ENCODE measurements at places on chromosomes 16 and 17.

DNA sequence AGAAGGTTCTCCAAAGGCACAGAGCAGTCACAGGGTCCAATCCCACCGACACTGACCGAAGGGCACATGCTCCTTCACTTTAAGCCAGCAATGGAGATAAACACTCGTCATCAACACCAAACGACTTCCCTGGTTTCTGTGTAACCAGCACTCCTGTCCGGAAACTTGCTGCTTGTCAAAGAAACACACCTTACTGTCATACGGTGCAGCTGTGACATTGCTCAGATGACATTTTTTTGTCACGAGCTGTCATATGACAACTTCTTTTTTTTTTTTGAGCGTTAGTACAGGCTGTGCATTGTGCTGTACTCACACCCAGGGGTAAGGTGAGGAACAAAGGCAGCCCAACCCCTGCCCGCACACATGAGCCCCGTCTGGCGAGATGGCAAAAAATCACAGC, 39.2 kb downstream of the TLE7 start:
- DNase-seq: no peak

- no peak for DNase-seq
These were observed 29.4 kb downstream of the HLF start for GRCh38 chr17:55294042-55294751.

DNA sequence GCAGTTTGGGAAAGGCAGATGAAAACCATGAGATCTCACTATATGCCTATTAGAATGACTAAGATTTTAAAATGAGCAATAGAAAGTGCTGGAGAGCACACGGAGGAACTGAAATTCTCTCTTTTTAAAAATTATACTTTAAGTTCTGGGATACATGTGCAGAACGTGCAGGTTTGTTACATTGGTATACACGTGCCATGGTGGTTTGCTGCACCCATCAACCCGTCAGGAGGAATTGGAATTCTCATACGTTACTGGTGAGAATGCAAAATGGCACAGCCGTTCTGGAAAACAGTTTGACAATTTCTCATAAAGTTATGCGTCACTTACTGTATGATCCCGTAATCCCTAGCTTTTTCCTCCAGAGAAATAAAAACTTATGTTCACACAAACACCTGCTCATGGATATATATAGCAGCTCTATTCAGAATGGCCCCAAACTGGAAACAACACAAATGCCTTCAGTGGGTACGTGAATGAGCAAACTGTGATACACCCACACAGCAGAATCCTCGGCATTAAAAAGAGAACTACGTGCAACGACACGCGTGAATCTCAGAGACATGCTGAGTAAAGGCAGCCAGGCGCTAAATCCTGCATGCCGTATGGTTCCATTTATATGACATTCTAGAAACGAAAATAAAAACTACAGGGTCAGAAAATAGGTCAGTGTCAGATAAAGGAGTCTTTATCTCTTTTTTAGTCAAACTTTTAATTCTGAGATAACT, 11.8 kb downstream of the PIK3R6 start:
- DNase-seq: no peak

GRCh38 chr17:27478901-27479538, 22.8 kb downstream of the KSR1 start:
- DNase-seq: no peak

DNA sequence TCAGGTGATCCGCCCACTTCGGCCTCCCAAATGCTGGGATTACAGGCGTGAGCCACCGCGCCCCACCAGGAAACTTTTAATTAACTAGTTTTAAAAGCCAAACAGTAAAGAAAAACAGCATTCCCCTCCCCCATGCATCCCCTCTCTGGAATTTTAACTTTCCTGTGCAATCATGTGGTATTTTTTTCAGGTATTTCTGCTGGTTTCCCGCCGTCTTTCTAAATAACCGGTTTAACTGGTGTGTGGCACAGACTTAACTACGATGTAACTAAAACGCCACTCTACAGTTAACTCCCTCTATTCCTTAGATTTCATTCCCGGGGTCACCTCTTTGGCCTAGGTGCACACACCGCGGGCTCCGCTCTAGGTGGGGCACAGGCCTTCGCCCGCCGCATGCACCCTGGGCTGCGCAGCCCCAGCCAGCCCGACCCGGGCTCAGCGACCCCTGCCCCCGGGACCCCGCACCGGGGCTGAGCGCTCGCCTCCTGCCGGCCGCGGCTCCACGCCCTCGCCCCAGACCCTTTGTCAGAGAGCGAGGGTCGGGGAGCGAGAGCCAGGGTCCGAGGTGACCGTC, 15.1 kb upstream of the UTP6 start:
- no peak for DNase-seq

- DNase-seq: no peak
These were observed 450.3 kb downstream of the SHISA9 start for GRCh38 chr16:13351601-13352217.

GRCh38 chr16:31436221-31437045, 6.2 kb downstream of the ZNF843 start:
- DNase-seq: no peak

DNA sequence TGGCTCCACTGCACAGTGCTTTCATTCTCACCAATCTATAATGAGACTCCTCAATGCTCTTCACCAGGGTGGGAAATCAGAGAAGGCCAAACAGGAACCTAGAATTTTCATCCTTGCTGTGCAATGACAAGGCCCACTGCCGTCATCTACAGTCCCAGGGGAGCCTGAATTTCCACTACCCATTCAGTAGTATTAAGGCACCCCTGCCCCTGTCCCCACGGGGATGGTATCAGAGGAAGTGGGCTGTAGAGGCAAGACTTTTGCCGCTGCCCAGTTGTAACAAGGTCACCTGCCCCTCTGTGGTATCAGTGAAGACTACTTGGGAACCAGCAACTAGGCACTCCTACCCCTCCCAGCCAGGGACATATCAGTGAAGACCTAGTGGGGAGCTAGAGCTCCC, 104.5 kb downstream of the C16orf78 start:
- no peak for DNase-seq

GRCh38 chr17:38560503-38561318, 45.0 kb downstream of the SRCIN1 start:
- no peak for DNase-seq

DNA sequence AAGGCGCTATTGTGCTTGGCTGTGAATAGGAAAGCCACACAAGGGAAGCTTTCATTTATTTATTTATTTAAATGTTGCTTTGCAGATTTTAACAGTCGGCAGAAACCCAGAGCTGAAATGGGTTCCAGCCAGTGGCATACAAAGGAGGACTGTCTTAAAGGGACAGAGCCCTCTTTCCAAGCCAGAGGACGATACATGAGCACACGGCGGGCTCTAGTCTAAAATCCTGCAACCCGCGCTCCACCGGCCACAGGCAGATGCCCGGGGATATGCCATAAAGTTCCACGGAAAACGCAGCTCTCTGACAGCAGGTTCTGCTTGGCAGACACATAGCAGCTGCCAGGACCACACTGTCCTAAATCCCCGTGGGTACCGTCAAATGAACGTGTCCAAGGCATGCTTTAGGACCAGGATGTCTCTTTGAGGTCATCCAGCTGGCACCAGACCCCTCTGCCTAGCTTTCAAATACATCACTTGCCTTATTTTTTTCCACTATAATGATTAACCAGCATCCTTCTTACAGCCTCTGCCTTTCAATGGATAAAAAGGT, 64.6 kb downstream of the CYTH1 start:
- no peak for DNase-seq

DNA sequence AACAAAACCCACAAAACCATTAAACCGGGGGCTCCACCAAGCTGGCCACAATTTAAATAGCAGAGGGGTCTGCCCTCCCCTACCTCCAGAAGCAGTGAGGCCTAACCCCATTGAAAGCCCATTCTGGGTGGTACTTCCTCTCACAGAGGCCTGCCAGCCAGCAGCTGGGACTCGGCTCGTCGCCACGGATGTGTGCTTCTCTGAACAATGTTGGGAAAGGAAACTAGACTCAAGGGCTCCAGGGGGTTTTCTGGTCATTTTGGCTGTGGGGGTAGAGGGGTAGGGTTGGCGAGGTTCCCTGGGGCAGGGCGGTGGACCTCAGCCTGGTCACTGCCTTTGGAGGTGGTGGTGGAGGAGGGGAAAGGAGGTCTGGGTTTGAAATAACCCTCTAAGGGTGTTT, 4.7 kb upstream of the PLCG2 start:
- DNase-seq: no peak

- no peak for DNase-seq
These were observed 20.0 kb upstream of the RASD1 start for GRCh38 chr17:17515934-17516930.

All from GOT3 (cell line).